Stimulated activated naive B cell treated with anti-CD40 and anti-IgM and Interleukin-4, amounts not matched to agents 10 μg/mL and 1 μg/mL and 100 μg/mL, for 72 hours (primary cell): ENCODE measurements at places on chromosomes 1 and 21.

DNA sequence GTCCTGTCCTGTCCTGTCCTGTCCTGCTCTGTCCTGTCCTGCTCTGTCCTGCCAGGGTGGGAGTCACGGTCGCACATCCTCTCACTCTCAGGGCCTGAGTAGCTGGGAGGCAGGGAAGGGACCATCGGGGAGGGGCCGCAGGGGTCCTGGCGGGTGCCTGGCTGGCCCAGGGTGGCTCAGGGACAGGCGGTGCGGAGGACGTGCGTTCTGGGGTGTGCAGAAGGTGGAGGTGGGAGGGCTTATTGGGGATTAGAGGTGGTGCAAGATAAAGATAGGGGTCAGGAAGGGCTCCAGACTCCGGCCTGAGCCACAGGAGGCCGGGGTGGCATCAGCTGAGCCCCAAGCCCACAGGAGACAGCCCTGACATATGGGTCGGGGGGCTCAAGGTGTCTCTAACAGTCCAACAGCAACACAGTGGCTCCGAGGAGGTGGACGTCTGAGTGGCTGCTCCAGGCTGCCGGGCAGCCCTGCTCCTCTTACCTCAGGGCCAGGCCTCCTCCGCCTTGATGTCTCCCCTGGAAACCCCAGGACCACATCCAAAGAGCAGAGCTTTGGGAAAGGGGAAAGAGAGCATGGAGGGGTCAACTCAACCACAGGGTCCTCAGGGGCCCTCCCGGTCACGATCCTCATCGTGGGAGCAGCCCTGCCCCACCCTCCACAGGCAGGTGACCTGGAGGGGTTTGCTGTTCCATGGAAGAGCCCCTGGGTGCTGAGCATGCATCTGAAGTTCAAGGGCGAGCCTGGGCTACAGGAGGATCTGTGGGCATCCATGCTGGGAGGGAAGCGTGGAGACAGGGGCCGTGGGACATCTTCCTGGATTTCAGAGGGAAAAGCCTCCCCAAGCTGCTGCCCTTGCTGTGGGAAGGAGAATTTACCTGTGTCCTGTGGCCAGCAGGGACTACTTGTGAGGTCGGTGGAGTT lies 39.6 kb upstream of the ADARB1 start:
- no peak for DNase-seq

GRCh38 chr21:32545948-32546441 lies 39.3 kb downstream of the TCP10L start:
- DNase-seq: no peak

- DNase-seq: no peak
Observed at GRCh38 chr1:208756339-208756981, 512.3 kb upstream of the PLXNA2 start.

GRCh38 chr1:223709598-223709997 lies 2.7 kb upstream of the CAPN2 start:
- DNase-seq: no peak

DNA sequence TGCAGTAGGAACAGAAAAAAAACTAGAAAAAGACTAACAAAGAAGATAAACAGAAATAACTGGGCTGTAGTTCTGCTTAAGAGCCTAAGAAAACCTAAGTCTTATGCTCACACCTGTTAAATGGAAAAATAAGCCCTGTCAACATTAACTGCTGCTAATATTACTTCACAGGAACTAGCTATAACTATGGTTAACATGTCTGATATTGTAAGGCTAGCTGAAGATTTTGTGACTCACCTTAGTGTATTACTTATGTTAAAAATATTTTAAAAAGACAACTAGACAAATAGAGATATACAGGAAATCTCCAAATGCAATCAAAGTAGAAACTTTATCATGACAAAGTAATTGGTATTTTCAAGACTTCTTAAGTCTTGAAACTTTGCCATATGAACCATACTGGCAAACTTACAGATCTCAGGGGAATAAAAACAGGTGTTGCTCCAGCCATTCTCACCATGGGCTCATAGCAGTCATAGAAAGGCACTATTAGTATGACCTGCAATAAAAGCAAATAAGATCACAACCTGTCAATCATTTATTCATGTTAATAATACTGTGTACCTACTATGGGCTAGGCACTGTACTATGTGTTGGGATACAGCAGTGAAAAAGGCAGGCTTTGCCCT lies 30.7 kb downstream of the KYAT3 start:
- DNase-seq: no peak

- DNase-seq: no peak
Observed at GRCh38 chr1:58201492-58202106, 344.9 kb downstream of the OMA1 start.

DNA sequence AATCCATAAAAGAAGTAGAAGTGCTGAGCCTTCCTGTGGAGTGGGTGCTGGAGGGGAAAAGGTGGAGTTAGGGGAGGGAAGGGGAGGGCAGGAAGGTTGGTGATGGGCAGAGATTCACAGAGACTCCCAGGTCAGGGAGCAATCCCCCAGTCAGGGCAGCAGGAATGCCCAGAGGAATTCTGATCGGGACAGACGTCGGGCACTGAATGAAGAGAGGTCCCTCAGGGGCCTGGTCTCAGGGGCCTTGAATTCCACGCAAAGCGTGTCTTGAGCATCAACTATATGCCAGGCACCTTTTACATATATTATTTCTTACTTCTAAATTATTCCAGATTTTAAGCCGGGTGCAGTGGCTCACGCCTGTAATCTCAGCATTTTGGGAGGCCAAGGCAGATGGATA lies 7.2 kb upstream of the PADI1 start:
- no peak for DNase-seq

GRCh38 chr21:16169102-16169511 lies 439.3 kb downstream of the USP25 start:
- no peak for DNase-seq

- no peak for DNase-seq
Observed at GRCh38 chr1:150487763-150488115, 520 bp downstream of the TARS2 start.

- no peak for DNase-seq
Observed at GRCh38 chr1:25779388-25779787, 20.6 kb upstream of the SELENON start.

DNA sequence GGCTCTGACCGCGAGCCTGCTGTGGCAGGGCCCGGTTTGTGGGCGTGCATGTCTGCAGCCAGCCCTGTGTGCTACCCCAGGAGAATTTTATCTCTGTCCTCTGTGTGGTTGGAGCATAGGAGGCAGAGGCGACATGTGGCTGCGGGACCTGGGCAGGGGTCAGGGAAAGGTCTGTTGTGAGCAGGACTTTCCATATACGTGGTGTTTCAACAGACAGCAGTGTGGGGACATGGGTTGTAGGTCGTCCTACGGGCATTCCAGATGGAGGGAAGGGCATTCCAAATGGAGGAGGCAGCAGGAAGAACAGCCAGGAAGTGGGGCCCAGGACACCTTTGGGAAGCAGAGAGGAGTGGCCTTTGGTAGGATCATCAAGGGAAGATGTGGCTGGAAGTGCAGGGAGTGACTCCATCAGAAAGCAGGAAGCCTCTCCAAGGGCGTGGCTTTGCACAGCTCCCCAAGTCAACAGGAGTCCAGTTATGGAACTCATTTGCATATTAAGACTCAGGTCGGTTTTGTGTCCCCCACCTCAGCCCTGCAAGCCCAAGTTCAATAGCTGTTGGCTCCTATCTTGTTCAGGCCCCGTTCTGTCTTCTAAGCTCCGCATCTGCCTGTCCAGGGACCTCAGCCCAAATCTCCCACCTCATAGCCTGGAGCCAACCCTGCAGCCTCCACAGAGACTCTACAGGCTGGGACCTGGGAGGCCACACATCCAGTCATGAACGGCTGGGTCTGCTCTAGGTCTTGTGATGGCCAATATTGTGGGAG lies 309.1 kb downstream of the MATN1 start:
- DNase-seq: no peak

- DNase-seq: no peak
Observed at GRCh38 chr1:96538883-96539282, 182.7 kb upstream of the PTBP2 start.

DNA sequence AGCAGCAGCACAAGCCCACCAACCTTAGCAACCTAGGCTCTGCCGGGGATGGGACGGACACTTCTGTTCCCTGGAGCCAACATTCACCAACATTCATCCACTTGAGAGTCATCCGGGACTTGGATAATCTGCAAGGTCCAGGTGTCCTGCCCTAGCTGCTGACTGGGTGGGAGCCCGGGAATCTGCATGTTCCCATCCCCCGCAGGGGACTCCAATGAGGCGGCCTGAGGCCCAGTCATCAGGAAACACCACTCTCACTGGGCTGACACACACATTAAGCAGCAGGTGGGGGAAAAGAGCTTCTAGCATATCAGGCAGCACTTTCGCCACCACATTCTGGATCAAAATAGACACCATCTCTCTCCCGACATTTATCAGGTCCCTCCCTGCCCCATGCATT lies 38.4 kb upstream of the CCSAP start:
- DNase-seq: no peak

GRCh38 chr1:206636671-206637070 lies 1.3 kb downstream of the DYRK3 start:
- DNase-seq: no peak
